ENCODE measurements at places on chromosomes 12 and 14. TPM values are rescaled to one million over a fixed set of nuclear protein-coding genes. Genes with fewer than 3 reads are reported as not detected.

- H3K27me3 ChIP-seq: no peaks in the 10 kb centered on the region
- H3K27ac ChIP-seq: no peak overlapping the region
- no peaks in the 10 kb centered on the region for H3K4me1 ChIP-seq
- no peak overlapping the region for H3K4me3 ChIP-seq
Observed at GRCh38 chr12:128864516-128865186, 11.4 kb downstream of the GLT1D1 start.

- no peaks in the 10 kb centered on the region for H3K27me3 ChIP-seq
- H3K4me3 ChIP-seq: peak overlapping the region; percentile 81
Observed at GRCh38 chr12:751192-751998, 984 bp upstream of the WNK1 start.

DNA sequence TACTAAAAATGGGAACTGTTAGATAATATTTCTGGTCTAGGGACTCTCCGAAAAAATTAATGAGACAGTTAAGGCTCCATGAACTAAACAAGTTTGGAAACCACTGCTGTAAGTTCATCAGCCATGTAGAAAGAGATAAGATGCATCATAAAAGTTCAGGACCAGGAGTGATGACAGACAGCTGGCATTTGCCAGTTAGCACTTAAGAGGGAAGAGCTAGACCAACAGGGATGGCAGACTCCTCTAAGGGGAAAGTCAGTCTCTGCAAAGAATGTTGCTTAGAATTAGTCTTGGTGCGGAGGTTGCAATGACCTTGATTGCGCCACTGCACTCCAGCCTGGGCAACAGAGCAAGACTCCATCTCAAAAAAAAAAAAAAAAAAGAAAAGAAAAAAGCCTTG, 129.4 kb downstream of the SYNE2 start:
- H3K4me1 ChIP-seq: no peaks in the 10 kb centered on the region
- H3K27me3 ChIP-seq: no peaks in the 10 kb centered on the region
- no peak overlapping the region for H3K4me3 ChIP-seq
- no peak for DNase-seq
- no peak overlapping the region for H3K27ac ChIP-seq
- H3K36me3 ChIP-seq: peaks cover 57% of the 10 kb centered on the region

DNA sequence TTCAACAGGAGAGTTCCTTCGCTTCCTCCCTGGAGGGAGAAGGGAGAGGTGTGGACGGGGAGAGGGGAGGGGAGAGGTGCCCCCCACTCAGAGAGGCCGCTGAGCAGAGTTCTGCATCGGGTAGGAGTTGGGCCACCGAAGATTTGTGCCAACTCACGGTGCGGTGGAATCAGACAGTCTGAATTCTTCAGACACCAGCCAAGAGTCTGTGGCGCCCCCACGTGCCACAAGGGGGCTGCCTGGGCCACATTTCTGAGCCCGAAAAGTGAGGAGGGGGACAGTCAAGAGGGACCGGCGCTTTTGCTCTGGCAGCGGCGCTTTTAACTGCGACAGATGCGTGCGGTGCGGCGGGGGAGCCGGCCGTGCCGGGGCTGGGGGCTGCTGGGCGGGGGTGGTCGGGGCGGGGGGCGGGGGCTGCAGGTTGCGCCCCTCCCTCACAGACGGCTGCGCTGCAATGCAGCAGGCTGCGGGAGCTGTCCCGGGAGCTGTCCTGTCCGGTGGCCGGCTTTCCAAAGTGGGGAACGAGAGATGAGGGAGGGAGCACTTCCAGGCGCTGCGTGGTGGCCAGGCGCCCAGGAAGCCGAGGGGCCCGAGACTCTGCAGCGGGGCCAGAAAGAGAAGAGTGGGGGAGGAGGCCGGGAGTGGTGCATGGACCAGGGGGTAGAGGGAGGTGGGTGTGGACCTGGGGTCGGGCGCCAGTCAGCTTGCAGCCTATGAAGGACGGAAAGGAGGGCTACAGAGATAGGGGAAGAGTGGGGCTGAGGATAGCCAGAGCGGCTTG, 975 bp upstream of the RTL1 start:
- H3K4me1 ChIP-seq: no peaks in the 10 kb centered on the region
- H3K4me3 ChIP-seq: no peak overlapping the region
- no peak for DNase-seq
- no peaks in the 10 kb centered on the region for H3K36me3 ChIP-seq
- no peak overlapping the region for H3K27ac ChIP-seq
- H3K27me3 ChIP-seq: peaks cover 23% of the 10 kb centered on the region

GPRC5A gene
- 0.47 TPM for total RNA-seq

DNA sequence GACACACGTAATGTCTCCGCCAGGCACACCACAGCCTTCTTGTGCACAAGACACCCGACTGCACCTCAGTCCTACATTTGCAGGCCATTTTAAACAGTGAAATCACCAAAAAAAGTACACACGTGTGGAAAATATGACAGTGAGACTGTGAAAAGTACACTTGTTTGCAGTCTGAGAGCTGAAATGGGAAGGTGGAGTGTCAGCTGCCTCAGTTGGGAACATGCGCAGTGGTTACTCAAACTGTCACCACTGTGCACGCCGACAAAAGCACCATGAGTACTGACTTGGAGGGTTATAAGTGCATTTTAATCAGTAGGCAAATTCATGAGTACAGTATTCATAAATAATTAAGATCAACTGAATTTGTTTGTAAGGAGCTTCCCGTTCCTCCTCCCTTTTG, 15.8 kb downstream of the VPS33A start:
- H3K27ac ChIP-seq: no peak overlapping the region
- H3K36me3 ChIP-seq: peaks cover 41% of the 10 kb centered on the region
- no peak for DNase-seq
- H3K4me3 ChIP-seq: no peak overlapping the region
- H3K27me3 ChIP-seq: no peaks in the 10 kb centered on the region

OTOGL gene
- total RNA-seq: not detected

- no peak overlapping the region for H3K4me3 ChIP-seq
- no peak overlapping the region for H3K27ac ChIP-seq
Observed at GRCh38 chr14:97411938-97412612, 614.9 kb downstream of the VRK1 start.

DNA sequence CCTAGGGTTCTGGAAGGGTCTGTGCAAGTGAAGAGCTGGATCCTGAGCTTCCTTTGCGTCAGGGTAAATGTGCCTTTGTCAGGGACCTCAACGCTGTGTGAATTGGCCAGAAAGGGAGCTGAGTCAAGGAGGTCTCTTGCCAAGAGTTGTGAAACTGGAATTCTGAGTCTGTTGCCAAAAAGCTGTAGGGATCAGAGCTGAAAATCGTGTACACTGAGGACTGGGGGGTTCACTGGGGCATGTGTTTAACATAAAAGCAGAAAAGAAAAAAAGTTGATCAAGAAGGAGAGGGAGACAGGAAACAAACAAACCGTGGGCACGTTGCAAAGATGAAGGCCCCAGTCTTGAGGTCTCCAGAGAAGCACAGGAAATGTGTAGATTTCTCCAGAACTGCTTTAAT, 1081.5 kb downstream of the VRK1 start:
- H3K4me1 ChIP-seq: peaks cover 20% of the 10 kb centered on the region

DNA sequence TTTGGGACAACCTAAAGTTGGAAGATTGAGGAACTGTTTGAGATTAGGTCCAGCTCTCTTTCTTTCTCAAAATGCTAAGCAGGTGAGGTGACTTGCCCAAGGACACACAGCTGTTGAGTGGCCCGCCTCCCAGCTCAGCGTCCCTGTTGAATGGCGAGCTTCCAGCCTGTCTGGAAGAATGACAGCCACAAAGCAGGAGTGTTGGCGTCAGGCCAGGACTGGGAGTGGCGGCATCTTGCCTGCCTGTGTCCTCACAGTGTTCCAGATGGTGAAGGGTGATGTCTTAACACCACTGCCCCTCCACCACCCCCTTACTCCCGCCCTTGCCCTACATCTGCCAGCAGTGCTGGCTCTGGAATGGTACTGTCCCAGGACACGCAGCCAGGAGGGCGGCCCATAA, 4.4 kb upstream of the CEBPE start:
- H3K36me3 ChIP-seq: no peaks in the 10 kb centered on the region
- H3K27ac ChIP-seq: no peak overlapping the region
- H3K4me1 ChIP-seq: peaks cover 37% of the 10 kb centered on the region

RAN gene
- total RNA-seq: 278 TPM

DNA sequence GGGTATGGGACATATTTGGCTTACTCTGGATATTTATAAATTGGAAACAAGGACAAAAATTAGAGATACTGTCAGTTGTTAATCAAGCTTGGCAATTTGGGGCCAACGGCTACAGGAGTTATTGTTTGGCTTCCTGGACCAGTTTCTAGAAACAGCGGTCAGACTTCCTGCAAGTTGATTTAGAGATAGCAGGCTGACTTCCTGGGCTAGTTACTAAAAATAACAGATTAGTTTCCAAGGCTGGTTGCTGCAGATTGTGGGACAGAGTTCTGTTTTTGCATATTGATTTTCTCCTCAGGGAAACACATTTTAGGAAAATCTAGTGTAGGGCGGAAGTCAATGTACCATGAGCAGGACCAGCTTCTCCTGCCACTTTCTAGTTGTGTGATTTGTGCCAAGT, 144.0 kb upstream of the TMPO start:
- H3K36me3 ChIP-seq: no peaks in the 10 kb centered on the region
- peak; percentile 11 for DNase-seq
- no peak overlapping the region for H3K4me3 ChIP-seq
- H3K27ac ChIP-seq: no peak overlapping the region
- no peaks in the 10 kb centered on the region for H3K27me3 ChIP-seq
- no peaks in the 10 kb centered on the region for H3K4me1 ChIP-seq

NELL2 gene
- 142 TPM for total RNA-seq

- H3K4me1 ChIP-seq: no peaks in the 10 kb centered on the region
- H3K36me3 ChIP-seq: no peaks in the 10 kb centered on the region
- no peak for DNase-seq
- no peak overlapping the region for H3K27ac ChIP-seq
Observed at GRCh38 chr12:130478786-130479185, 141.1 kb downstream of the PIWIL1 start.

DNA sequence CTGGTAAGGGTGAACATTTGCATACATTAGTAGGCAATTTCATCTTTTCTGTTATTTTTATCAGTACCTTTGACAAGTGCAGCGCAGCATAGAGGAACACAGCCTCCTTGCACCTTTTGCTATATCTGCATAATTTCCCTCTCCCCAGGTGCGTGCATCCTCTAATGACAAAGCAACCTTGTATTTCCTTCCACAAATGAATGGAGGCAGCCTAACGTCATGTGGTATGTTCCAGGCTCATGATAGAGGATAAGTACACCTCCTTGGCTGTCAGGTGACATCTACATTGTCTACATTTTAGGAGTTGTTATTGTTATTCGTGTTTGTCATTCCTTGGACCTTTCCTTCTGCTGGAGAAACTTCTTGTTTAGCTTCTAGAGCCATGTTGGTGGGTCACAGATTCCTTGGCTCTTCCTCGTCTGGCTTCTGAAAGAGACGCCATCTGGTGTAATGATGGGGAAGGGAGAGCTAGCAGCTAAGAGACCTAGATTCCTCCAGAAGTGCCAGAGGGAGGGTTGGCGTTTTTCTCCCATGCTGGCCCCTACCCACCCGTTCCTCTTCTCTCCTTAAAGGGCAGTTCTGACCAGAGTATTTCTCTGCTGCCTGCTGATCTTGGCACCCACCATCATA, 37.0 kb downstream of the EVL start:
- H3K36me3 ChIP-seq: peaks cover 98% of the 10 kb centered on the region
- H3K27ac ChIP-seq: peak overlapping the region; percentile 61
- no peaks in the 10 kb centered on the region for H3K27me3 ChIP-seq

NOPCHAP1 gene
- 11.8 TPM for total RNA-seq

- DNase-seq: no peak
- no peaks in the 10 kb centered on the region for H3K27me3 ChIP-seq
- no peak overlapping the region for H3K4me3 ChIP-seq
- no peaks in the 10 kb centered on the region for H3K4me1 ChIP-seq
Observed at GRCh38 chr12:93526786-93527428, 45.6 kb upstream of the SOCS2 start.

DNA sequence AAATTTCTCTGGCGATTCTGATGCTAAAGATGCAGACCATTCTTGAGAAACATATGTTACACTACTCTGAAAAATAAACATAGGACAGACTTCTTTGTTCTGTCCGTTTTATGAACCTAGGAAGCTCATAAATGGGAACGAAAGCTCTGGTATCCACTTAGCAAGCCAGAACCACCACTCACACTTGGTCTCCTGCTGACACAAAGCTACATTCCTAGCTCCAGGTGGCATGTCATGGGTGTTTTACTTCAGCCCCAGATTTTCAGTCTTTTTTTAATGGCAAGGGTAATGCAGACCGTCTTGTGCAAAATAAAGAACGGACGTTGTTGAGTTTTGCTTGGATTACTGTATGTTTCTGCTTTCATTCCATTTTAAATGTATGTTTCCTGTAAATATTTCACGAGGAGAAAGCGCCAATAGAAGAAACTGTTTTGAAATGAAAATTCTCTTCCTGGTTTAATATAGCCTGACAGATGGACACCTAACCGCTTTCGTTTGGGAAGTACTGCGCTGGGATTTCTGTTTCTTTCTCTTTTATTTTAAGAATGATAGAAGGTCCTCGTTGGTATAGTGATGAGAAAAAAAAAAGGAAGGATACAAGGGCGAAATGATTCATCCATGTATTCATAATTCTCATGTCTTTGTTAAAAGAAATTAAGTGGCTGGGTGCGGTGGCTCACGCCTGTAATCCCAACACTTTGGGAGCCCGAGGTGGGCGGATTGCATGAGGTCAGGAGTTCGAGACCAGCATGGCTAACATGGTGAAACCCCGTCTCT, 871 bp upstream of the COQ5 start:
- H3K27me3 ChIP-seq: no peaks in the 10 kb centered on the region
- H3K4me1 ChIP-seq: peaks cover 28% of the 10 kb centered on the region
- H3K27ac ChIP-seq: peak overlapping the region; percentile 73

GRCh38 chr14:21182166-21182565, 26.3 kb upstream of the OR5AU1 start:
- H3K27me3 ChIP-seq: no peaks in the 10 kb centered on the region
- no peak overlapping the region for H3K27ac ChIP-seq
- H3K4me3 ChIP-seq: no peak overlapping the region
- H3K36me3 ChIP-seq: no peaks in the 10 kb centered on the region
- DNase-seq: no peak

SMIM41 gene
- total RNA-seq: not detected

DNA sequence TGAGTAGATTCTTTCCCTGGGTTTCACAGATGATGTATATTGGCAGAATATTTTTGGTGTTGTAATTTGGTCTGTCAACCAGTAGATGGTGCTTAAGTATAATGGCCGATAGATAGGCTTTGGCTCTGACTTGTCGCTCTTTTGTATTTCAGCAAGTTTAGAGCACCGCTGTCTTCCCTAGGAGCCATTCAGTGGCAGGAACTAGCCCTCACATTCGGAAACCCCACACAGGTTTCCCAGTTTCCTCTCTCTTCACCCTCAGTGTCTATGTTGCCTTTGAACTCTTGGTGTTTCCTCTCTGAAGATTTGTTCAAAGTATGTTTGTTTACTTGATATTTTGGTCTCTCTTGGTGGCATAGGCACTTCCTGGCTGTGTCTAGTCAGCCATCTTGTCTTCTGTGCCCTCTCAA, 102.2 kb downstream of the GPHN start:
- DNase-seq: peak; percentile 34
- H3K4me3 ChIP-seq: no peak overlapping the region
- H3K27me3 ChIP-seq: no peaks in the 10 kb centered on the region
- no peaks in the 10 kb centered on the region for H3K36me3 ChIP-seq

DNA sequence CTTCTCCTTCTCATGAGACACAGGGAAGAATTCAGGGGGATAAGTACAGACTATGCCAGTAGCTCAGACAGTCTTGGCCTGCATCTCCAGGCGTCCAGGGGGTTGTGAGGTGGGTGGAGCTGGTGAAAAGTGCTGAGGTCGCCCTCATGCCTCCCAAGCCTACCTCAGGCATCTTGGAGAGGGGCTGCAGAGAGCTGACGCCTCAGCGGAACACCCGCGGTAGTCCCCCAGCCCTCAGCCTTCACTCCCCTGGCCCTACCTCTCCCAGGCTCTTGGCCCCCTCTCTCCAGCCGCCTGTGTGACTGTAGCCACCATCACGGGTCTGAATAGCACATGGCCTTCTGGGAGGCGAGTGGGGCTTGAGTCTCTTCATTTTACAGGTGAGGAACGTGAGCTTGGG, 59.8 kb upstream of the DLK1 start:
- peaks cover 3% of the 10 kb centered on the region for H3K4me1 ChIP-seq
- peaks cover 2% of the 10 kb centered on the region for H3K27me3 ChIP-seq
- H3K36me3 ChIP-seq: no peaks in the 10 kb centered on the region
- no peak overlapping the region for H3K4me3 ChIP-seq
- H3K27ac ChIP-seq: no peak overlapping the region

All from CD4-positive, alpha-beta T cell (primary cell).